ENCODE measurements at places on chromosomes 16 and 17.

DNA sequence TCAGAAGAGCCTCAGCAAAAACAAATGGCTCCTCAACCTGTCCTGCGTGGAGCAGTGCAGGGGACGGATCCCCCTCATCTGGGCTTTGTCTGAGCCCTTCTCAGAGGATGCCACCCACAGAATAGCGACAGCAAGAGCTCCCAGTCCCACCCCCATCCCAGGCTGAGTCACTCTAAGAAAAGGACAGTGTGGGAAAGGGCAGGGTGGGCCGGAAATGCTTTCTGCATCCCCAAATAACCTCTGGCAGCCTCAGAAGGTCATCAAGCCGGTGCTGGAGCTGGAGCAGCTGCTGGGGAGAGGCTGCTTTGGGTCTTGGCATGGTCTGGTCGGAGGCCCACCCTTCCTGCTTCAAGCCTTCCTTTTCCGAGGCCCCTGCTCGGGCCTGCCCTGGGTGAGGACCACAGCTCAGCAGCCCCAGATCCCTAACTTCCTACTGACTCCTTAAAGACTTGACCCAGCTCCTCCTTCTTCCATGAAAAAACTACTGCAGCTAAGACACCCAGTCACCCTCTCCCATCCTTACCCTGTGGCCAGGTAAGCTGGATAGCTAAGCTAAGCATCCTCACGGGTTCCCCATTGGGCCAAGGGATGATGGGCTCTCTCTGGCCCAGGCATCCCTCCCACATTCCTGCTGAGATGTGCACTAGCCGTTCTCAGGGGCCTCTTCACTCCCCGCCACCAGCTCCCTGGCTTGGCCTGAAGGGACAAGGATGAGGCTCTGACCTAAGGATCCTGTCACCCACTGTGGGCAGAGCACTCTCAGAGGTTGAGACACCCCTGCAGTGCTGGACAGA lies 8.7 kb downstream of the SLC12A4 start:
- no peak for DNase-seq

- no peak for DNase-seq
These were observed 17.3 kb upstream of the CAPN15 start for GRCh38 chr16:510066-510825.

DNA sequence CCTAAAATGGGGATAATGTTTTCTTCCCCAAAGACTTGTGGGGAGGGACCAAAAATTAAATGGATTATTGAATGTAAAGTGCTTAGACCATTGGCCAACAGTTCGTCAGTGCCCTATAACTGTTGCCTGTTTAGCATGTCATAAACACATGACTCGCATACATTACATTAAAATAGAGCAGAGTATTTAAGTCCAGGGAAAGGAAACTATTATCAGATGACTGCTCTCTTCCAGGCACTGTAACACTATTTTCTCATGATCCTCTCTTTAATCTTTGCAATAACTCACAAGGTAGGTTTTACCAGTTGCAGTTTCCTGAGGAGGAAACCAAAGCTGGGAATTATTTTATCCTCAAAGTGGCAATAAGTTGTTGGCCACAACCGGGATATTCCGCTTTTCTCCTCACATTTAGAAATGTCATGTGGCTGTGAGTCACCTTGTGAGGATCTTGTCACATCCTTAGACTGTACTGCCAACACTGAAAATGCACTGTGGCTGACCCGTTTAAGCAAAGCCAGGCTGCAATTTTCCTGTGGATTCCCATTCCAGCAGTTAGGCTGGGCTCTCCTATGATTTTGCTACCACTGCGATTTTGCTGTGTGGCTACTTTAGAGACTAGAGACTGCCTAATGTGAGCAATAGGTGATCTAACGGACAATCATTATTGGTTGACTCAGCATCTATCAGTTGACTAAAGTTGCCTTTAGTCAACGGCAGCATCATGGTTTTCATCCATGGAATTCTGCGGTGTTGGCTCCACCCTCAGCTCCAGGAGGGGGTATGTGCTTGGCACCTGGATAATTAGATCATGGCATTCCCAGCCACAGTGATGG lies 58.3 kb upstream of the DHX40 start:
- DNase-seq: no peak

DNA sequence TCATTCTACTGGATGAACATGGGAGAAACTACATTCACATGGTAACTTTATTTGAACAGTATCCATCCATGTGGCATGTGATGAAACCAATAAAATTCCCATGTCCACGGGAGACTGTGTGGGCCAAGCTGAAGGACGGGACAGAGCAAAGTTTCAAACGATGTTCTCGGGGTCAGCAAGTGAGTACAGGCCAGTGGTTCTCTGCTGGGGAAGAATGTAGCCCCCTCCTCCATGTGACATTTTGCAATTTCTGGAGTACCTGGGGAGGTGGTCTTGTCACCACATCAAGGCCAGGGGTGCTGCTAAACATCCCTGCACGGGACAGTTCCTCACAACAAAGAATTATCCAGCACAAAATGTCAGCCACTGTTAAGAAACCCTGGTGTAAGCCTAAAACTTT lies 7.4 kb upstream of the TANGO6 start:
- no peak for DNase-seq

- DNase-seq: no peak
These were observed 69.4 kb upstream of the GCSH start for GRCh38 chr16:81165411-81166097.

All from stimulated activated naive CD8-positive, alpha-beta T cell treated with anti-CD3 and anti-CD28 coated beads, Interleukin-15, Interleukin-2, amounts not matched to agents 100 U/mL and 50 U/mL, for 24 hours (primary cell).